Breast epithelium (tissue), 4 donors: ENCODE measurements at places on chromosomes 4 and X.

DNA sequence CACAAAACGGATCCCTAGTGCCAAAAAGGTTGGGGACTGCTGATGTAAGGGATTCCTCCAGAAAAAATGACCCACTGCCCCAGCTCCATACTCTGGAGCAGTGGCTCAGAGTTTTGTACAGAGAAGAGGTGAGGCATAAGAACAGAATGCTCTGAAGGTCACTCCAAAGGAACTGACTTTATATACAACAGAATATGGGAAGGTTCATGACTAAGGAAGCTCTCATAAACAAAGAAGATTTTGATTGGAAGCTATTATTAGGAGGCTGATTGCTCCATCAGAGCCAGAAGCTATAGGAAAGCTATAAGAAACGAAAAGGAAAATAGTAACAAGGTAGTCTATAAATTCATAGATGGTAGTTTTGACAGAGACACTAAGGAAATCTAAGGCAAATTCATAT is 203.1 kb downstream of the SLC7A11 start:
- no peak for DNase-seq

- DNase-seq: no peak
Measured at GRCh38 chrX:131564553-131565229, 20.8 kb downstream of the OR13H1 start.

GRCh38 chr4:152686452-152687013 is 6.7 kb upstream of the TMEM154 start:
- no peak for DNase-seq

GRCh38 chrX:45309096-45309495 is 108.4 kb upstream of the DIPK2B start:
- no peak for DNase-seq

GRCh38 chrX:39616098-39616729 is 481.5 kb downstream of the BCOR start:
- no peak for DNase-seq

- no peak for DNase-seq
Measured at GRCh38 chr4:173243917-173244658, 75.5 kb downstream of the GALNT7 start.

- DNase-seq: no peak
Measured at GRCh38 chr4:119510395-119511149, 118.0 kb downstream of the PDE5A start.

DNA sequence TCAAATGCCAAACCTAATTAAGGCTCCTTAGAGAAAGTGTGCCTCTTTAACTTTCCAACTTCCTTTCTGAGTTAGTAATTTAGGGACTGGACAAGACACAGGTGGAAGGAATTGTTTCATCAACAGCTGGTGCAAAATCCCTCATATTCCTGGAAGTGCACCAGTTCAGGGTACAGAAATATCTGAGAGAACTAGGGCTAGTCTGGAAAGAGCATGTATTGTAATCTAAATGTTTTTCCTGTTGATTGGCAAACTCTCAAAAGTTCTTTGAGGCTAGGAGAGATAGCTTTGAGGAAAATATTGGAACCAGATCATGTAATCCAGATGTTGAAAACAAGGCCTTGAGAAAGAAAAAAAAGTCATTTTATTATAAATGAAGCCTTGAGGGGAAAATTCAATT is 98.1 kb upstream of the C1GALT1C1 start:
- no peak for DNase-seq
